ENCODE measurements at places on chromosomes 4 and X.

DNA sequence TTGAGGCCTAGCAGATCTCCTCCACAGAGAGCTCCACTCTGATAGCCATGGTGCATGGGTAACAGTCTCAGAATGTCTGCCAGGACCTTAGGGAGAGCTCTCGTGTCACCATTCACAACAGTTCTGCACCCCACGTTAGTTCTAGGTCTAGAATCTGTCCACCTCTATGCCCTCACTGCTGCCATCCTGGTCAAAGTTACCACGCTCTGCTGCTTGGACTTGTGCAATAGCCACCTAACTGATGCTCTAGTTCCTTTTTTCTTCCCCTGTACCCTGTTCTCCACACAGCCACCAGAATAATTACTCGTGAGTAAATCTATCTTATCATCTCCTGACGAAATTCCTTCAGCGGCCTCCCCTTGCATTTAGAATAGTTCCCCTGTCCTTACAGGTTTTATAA lies 268.8 kb upstream of the GATB start:
- DNase-seq, result no peak

DNA sequence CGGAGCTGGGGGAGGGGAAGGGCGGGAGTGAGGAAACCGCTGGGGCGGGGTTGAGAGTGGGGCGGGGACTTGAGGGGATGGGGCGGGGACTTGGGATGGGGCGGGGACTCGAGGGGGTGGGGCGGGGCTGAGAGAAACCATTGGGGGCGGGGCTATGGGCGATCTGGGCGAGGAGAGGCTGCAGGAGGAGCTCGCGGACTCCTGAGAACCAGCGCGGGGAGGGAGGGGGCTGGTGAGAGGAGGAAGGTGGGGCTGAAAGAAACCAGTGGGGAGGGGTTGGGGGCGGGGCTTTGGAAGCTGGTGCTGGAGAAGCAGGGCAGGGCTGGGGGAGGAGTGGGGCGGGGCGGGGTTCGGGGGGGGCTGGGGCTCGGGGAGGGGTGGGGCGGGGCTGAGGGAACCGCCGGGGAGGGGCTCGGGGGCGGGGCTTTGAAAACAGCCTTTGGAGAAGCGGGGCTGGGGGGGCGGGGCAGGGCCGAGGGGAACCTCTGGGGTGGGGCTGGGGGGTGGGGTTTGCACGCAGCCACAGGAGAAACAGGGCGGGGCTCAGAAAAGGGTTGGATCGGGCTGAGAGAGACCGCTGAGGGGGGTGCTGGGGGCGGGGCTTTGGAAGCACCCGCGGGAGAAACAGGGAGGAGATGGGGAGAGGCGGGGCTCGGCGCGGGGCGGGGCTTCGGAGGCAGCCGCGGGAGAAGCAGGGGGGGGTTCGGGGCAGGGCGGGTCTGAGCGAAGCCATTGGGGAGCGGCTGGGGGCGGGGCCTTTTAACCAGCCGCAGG lies 777 bp upstream of the EOLA2 start:
- peak; percentile 91 for DNase-seq

GRCh38 chr4:134024251-134024650 lies 177.3 kb downstream of the PABPC4L start:
- DNase-seq, result no peak

DNA sequence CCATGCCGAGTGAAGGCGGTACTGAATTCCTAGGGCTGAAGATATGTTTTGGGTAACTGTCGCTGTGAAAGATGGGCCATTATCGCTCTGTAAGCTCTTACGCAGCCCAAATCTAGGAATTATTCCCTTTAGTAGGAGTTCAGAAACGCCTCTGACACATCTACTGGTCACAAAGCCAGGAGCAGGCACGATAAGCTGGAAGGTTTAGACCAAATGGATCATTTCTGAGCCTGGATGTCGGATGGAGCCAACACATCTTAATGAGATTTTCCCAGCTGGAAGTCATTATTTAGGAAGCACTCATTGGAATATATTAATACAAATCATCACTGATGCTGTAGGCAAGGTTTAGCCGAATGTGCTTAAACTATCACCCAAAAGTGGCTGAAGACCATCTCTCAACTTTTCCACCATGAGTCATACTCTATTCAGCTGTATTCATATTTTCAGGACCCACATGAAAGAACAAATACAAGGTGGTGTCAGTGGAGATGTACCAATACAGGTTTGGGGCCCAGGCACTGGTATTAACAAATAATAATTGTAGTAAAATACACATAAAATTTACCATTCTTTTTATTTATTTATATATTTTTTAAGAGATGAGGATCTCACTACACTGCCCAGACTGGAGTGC lies 34.2 kb upstream of the ATRX start:
- no peak for DNase-seq

DNA sequence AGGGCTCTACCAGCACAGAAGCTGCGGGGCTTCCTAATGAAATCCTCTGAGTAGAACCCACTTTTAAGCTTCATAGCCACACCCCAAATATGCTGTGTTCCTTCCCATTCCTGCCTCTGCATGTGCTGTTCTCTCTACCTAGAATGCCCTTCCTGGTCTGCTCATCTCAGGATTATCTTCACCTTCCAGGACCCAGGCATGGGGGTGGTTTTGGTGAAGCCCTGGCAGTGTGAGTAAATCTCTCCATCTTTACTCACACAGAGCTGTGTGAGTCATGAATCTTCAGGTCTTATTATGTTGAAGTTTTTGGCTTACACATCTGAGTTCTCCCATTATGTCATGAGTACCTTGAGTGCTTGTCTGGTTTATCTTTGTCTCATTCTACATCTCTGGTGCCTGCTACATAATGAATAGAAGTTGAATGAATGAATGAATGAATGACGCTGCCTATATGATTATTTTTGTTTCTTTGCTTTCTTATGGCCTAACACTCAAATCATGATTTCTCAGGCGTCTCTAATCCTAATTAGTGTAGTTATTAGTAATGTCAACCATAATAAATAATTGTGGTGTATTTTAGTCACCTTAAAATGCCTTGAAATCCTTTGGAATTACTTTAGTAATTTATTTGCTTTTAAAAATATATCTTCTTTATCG lies 41.9 kb downstream of the HADH start:
- no peak for DNase-seq

DNA sequence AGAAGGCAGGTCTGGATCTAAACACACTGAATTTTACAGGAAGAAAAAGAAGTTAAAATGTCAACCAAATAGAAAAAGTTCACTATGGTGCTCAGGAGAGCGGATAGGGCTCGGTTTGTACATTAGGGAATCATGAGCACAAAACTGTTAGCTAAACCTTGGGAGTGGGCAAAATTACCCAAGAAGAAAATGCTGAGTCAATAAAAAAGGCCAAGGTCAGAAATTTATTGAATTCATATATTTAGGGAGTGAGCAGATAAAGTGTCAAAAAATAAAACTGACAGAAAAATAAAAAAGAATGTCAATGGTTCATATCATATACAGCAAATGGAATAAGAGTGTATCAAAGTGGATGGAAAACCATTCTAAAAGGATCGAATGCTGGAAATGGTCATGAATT lies 452.5 kb upstream of the SMIM31 start:
- no peak for DNase-seq

GRCh38 chr4:7964459-7964858 lies 24.8 kb upstream of the AFAP1 start:
- no peak for DNase-seq

GRCh38 chr4:89196745-89197144 lies 85.4 kb downstream of the TIGD2 start:
- DNase-seq, result no peak

- DNase-seq, result no peak
These were observed 38.2 kb downstream of the CHST7 start for GRCh38 chrX:46611658-46612362.

DNA sequence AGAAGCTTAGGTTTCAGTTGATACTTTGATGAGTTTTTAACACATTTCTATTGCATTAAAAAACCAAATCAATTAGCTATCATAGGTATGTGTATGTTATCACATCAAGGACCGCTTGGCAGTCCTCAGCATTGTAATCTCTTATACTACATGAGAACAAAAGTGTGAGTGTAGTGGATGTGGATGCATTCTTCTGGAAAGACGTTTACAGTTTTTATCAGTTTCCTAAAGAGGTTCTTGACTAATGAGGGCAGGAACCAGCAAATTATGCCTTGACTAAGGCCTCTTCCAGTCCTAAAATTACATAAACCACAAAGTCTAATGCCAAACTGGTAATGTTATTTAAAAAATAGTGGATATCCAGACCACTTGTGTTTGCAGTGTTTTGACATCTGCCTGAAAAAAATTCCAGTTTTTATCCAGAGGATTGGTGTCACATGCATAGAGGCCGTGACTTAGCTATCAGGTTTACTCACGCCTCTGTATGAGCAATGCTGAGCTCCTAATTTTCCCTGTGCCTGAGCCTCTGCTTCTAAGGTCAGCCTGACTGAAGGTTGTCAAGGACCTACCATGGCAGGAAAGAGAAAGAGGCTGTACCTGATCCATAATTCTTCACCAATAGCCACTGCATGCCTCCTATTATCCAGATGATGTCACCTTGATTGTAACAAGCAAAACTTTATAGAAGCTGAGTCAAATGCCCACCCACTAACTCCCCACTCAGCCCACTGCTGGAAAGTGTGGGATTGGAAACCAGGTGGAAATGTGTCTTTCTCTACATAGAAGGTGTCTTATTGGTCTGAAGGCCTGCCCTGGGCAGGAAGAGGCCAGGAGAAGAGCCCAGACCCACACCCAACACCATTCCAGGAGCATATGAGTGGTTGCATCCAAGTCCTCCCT lies 68.7 kb downstream of the ENPP6 start:
- DNase-seq, result no peak

DNA sequence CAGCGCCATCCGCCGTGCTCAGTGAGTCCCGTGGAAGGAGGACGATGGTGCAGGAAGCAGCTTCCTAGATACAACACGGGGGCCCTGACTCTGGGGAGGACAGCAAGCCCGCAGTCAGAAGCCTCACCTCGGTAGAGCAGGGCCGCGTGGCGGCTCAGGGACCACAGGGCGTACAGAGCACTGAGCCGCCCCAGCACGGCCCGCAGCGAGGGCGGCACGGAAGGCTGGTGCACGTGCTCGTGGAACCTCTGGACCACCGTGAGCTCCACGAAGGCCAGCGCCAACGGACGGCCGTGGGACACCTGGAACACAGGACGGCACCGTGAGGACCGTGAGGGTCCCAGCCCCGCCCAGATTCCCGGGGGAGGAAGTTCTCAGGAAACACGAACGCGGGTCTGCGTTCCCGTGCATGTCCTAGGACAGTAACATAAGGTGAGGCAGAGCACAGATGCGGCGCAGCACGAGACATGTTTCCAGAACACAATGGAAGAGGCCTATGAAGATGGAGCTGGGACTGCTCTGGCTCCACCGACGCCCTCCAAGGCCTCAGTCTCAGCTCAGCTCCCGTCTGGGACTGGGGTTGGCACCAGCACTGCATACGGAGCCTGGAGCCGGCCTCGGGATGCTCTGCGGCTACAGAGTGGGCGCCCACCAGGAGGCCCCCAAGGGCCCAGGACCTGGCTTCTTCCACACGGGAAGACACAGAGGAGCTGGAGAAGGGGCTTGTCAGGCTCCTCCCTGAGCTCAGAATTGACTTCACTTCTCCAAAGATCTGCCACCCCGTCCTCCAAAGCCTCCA lies 65.5 kb downstream of the ACOX3 start:
- DNase-seq, result no peak

DNA sequence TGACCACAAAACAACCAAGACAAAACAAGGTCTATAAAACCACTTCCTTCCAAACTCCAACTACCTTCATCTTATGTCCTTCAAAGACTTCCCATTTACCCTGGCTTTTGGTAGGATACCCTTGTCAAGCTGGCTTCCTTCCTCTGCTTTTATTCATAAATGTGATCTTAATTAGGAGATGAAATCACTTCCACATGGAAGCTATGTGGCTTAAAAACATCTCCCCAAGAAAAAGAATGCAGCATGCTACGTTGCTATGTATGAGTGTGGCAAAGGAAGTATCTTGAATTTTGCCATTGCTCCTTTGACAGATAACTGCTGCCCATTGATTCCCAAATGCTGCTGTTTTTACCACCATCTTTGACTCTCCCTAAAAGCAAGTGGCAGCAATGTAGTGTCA lies 46.4 kb upstream of the VEGFD start:
- DNase-seq, result no peak

GRCh38 chr4:52105276-52105675 lies 54.2 kb downstream of the SPATA18 start:
- DNase-seq, result no peak

GRCh38 chrX:13816643-13817627 lies at the start of gene GPM6B:
Gene GPM6B, minus strand, starts transcription at chrX:13817093. Its CDS starts 189 bp downstream, at chrX:13816904.
- DNase-seq, result peak; percentile 68

GRCh38 chr4:84028340-84028739 lies 470.8 kb downstream of the NKX6-1 start:
- no peak for DNase-seq

DNA sequence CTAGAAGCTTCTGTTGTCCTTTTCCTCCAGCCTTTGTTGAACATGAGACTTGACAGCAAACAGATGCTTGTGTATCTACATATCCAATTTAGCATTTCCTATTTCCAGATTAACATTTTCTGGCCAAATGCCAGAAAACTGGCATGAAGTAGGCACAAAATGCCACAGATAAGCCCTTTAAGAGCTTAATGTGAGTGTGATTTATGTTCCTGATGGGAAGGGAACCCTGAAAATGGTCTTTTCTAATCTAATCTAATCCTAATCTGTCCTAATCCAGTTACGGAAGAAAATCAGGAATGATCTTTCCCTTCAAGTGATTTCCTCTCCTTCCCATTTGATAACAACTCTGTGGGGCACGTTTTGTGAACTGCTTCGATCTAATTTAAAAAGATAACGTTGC lies 133.0 kb upstream of the C1QTNF7 start:
- no peak for DNase-seq

DNA sequence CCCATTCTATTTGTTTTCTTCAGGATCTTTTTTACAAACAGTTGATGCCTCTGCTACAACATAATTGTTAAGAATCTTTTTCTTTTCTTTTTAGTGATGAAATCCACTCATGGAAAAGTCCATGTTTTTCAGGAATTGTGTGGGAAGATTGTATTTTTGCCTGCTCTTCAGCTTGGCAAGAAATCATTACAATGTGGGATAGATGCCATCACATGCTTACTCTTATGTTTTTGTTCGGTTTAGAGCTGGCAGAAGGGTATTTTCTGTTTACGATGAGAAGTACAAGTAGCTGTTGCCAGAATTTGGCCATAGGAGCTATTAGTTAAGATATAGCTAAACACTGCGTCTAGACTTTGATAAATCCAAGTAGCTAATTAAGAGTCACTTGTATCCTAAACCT lies 2585.3 kb downstream of the ARAP2 start:
- no peak for DNase-seq

DNA sequence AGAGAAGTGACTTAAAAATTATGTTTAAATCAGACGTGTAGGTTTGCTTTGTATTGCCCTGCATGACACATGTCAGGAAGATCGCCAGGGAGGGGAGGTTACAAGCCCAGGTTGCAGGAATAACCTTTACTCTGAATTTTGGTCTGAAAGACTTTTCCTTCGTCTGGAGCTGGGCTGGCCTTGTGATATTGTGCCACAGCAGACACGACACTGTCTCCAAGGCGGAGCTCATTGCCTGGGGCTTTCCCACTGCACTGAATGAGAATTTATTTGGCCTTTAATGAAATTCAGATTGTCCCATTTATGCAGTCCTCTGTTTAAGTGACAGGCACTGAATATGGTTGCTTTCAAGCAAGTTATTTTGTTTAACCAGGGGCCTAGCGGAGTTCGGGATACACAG lies 45.1 kb downstream of the RHOH start:
- DNase-seq, result no peak

- DNase-seq, result no peak
These were observed 40.8 kb downstream of the CLCN4 start for GRCh38 chrX:10197279-10198210.

GRCh38 chr4:7412554-7412912 lies 22.2 kb downstream of the PSAPL1 start:
- no peak for DNase-seq

All from glutamatergic neuron (in vitro differentiated cells).